Natural killer cell (primary cell): ENCODE measurements at places on chromosomes 11 and 22.

DNA sequence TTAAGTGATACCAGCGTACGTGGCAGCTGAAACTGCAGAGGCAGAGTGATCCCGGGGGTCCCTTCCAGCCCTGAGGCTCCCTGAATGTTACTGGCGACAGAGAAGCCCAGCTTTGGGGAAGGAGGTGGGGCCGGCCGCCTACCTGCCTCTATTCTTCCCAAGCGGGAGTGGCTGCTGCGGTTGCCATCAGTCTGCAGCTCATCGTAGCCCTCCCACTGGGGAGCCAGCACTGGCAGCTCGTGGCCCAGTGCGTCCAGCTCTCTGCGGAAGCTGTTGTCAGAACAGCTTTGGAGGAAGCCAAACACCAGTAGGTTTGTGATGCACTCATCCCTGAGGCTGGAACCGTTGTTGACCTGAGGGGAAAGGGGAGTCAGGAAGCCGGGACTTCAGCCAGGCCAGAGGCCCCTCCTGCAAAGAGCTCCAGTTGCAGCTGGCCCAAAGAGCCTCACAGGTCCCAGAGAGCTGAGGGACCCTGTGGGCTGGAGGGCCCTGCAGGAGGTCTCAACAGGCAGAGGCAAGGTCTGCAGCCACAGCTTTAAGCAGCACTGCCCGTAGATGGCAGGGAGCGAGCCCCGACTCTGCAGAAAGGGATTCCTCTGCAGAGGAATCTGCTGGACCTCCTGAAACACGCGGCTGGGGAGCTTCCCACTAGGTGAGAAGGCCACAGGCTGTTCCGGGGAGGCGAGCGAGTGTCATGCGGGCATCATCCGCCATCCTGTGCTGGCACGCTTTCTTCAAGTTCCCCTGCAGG, 30.4 kb downstream of the BID start:
- peaks cover 27% of the 10 kb centered on the region for H3K36me3 ChIP-seq
- H3K27ac ChIP-seq: no peak overlapping the region
- no peaks in the 10 kb centered on the region for H3K27me3 ChIP-seq
- H3K4me1 ChIP-seq: no peaks in the 10 kb centered on the region

DNA sequence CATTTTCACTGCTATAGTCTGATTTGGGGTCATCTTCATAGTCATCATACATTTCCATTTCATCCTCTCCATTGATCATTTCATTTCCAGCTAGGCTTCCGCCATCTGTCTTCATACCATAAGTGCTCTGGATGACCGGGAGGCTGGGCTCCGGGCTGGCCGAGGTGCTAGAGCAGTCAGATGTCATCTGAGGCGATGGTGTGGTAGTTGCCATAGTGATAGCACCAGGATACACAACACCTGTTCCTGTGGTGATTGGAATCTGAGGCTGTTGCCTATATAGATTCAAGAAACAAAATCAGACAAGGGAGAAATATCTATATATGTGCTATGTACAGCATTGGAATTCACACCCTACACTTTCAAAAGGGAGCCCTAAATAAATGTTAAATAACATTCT, 383.5 kb downstream of the SOX6 start:
- H3K27me3 ChIP-seq: no peaks in the 10 kb centered on the region
- H3K4me3 ChIP-seq: no peak overlapping the region
- H3K27ac ChIP-seq: no peak overlapping the region
- H3K4me1 ChIP-seq: no peaks in the 10 kb centered on the region
- no peak for DNase-seq
- H3K36me3 ChIP-seq: no peaks in the 10 kb centered on the region

DNA sequence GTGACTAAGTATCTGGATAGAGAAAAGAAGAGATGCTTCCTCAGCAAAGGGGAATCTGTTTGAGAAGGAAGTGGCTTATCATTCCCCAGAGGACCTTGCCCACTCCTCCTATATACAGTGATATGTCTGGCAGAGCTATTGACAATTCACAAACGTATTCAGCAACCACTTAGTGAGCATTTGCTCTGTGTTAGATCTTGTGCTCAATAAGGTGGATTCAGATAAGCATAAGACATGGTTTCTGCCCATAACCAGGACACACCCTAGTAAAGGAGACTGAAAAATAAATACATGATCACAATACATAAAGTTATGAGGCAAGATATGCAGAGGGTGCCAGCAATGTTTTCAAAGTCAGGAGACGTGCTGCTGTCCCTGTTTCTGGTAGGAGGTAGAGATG, 1.4 kb downstream of the TMEM9B start:
- H3K27ac ChIP-seq: no peak overlapping the region
- no peaks in the 10 kb centered on the region for H3K36me3 ChIP-seq
- peaks cover 19% of the 10 kb centered on the region for H3K4me1 ChIP-seq
- peak; percentile 6 for DNase-seq
- H3K4me3 ChIP-seq: no peak overlapping the region

DNA sequence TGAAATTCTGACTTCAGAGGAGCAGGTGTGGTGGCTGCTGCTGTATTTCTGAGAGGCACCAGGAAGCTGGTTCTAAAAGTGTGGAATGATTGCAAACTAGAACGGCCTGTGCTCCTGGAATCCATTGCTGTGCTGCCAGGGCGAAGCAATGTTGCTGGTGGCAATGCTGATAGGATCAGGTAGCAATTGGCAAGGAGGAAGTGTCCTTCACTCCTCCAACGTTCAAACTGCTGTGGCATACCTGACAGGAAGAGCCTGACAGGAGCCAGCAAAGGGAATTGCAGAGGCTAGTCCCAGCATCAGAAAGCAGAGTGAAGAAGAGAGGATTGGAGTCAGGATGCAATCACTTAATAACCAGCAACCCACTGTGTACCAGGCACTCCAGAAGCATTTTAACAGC, 118.2 kb downstream of the FAR1 start:
- DNase-seq: no peak
- no peaks in the 10 kb centered on the region for H3K4me1 ChIP-seq
- no peaks in the 10 kb centered on the region for H3K36me3 ChIP-seq
- no peak overlapping the region for H3K27ac ChIP-seq

DNA sequence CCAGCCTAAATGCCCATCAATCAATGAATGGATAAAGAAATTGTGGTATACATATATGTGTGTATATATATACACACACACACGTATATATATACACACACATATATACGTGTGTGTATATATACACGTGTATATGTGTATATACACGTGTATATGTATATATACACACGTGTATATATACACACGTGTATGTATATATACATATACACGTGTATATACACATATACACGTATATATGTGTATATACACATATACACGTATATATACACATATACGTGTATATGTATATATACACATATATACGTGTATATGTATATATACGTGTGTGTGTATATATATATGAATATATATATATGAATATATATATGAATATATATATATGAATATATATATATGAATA, 54.1 kb downstream of the C2CD3 start:
- no peak overlapping the region for H3K4me3 ChIP-seq
- no peaks in the 10 kb centered on the region for H3K4me1 ChIP-seq
- no peak overlapping the region for H3K27ac ChIP-seq
- DNase-seq: no peak
- no peaks in the 10 kb centered on the region for H3K27me3 ChIP-seq
